ENCODE measurements at places on chromosomes 6 and 20.

DNA sequence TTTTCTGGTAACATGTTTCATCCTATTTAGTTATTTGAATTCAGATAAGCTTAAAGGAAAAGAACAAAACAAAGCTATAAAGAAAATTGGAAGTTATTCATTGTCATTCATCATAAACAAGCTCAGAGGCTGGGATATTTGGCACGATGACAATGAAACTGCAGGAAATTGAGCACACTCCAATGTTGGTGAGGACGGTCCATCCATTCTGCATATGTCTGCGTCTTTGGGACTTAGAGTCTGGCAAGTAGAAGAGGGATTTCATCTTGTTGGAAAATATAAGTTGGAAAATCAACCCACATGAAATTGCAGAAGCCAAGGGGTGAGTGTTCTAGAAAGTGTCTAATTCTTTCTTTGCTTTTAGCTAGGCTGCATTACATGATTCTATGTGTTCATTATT lies 78.4 kb downstream of the HDGFL1 start:
- DNase-seq, result no peak

DNA sequence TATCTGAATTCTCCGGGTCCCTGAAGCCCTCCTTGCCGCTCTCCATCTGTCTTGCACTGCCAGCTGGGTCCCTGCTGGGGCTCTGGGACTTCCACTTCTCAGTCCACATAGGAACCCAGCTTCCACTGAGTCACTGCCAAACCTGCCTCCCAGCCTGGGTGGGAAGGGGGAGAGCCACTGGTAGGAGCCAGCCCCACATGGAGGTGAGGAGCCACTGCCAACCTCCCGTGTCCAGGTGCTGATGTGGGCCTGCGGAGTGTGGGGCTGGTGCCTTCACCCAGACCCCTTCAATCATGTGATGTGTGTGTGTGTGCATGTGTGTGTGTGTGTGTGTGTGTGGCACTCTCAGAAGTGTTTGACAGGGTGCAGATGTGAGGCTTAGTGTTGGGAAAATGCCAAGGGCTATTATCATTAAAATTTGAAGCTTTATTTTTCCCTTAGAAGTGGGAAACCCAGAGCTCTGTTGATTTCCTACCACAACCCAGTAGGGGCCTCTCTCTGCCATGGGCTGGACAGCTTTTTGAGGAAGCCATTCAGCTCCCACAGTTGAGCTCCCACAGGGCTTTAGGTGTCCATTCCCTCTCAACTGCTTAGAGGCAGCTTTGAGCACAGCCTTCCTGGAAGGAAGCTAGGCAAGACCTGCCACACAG lies 9.3 kb upstream of the SGK2 start:
- no peak for DNase-seq

DNA sequence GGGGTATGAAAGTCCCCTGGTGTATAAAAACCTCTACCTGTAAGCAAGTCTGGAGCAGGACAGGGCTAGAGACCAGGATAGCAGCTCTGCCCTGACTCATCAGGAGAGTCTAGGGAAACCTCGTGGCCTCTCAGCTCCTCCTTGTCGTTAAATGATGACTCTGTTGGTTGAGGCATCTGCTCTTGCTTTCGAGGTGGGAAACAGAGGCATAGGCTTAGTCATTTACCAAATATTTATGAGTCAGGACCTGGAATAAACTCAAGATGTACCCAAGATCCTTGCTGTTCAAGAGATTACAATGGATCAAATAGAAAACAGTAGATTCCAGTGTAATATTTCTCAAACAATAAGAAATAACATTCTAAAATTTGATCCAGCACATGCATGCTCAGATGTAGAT lies 5.5 kb downstream of the MANBAL start:
- no peak for DNase-seq

DNA sequence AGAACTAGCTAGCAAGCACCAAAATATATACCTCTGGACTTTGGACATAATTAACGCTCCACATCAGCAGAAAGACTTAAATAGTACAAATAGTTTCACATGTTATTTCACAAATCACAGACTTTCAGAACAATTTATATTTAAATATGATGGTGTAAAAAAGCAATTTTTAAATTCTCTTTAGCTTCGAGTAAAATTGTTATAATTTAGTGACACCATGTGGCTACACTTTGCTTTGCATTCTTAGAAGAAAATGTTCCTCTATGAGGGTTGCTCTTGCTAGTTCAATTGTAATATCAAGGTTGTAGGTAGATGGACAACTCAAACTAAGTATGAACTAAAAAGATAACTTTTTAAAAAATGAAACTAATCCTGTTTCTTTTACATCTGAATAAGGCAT lies 69.0 kb downstream of the BTBD9 start:
- peak; percentile 57 for DNase-seq

- DNase-seq, result no peak
These were observed 352.5 kb downstream of the HDGFL1 start for GRCh38 chr6:22921828-22922227.

DNA sequence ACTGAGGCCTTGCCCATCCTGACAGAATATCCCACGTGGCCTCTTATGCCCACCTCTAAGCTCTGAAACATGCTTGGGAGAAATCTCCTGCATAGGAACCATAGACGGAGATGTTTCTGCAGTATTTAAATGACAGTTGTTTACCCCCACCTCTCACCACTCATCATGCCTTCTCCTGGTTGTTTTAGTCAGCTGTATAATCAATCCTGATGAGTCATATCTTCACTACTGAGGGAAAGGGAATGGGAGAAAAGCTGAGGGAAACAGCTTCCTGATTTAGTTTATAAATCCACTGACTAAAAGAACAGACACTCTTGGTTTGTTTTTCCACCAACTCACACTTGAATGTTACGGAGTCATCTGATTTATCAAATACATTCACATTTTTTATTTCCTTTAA lies 113.2 kb upstream of the TENT5A start:
- DNase-seq, result no peak

DNA sequence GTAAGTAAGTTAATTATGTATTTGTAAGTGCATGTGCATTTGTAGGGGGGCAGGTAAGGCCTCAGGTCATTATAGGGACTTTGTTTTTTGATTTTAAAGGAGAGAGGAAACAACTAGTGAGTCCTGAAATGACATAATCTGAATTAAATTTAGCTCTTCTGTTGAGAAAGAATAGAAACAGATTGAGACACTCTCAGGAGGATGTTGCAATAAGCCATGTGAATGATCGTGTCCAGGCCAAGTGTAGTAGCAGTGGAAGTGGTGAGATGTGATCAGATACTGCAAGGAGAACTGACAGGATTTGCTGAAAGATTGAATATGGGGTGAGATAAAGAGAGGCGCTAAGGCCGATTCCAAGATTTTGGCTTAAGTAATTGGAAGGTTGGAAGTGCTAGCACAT lies 2.6 kb upstream of the CENPW start:
- DNase-seq, result no peak

GRCh38 chr20:574297-574942 lies 30.8 kb upstream of the CSNK2A1 start:
- peak; percentile 97 for DNase-seq

Data from NCI-H2171 treated with DMSO at 0.1 percent for 48 hours (cell line).